ENCODE measurements at places on chromosomes 4 and X. TPM values are rescaled to one million over a fixed set of nuclear protein-coding genes. Genes with fewer than 3 reads are reported as not detected.

SUV39H1 gene
- total RNA-seq = 32.2 TPM

TMEM35A gene
- not detected for total RNA-seq

- H3K4me1 ChIP-seq = no peaks in the 10 kb centered on the region
- no peaks in the 10 kb centered on the region for H3K27me3 ChIP-seq
- no peak overlapping the region for H3K27ac ChIP-seq
- no peaks in the 10 kb centered on the region for H3K36me3 ChIP-seq
- H3K4me3 ChIP-seq = no peak overlapping the region
- no peak for DNase-seq
Observed at GRCh38 chr4:188175288-188175687, 36.0 kb downstream of the TRIML1 start.

GRCh38 chr4:1501754-1502500, 95.7 kb upstream of the NKX1-1 start:
- H3K27me3 ChIP-seq = no peaks in the 10 kb centered on the region
- H3K4me1 ChIP-seq = no peaks in the 10 kb centered on the region
- no peak overlapping the region for H3K27ac ChIP-seq
- no peak overlapping the region for H3K4me3 ChIP-seq
- no peak for DNase-seq
- no peaks in the 10 kb centered on the region for H3K36me3 ChIP-seq

CRMP1 gene
- not detected for total RNA-seq

- no peaks in the 10 kb centered on the region for H3K36me3 ChIP-seq
- peaks cover 23% of the 10 kb centered on the region for H3K27me3 ChIP-seq
- peak; percentile 89 for DNase-seq
- H3K27ac ChIP-seq = peak overlapping the region; percentile 80
- peak overlapping the region; percentile 60 for H3K4me3 ChIP-seq
Observed at GRCh38 chr4:38177035-38177546, 216.9 kb downstream of the PTTG2 start.

- peaks cover 46% of the 10 kb centered on the region for H3K27me3 ChIP-seq
- no peak overlapping the region for H3K4me3 ChIP-seq
- H3K36me3 ChIP-seq = no peaks in the 10 kb centered on the region
- H3K4me1 ChIP-seq = no peaks in the 10 kb centered on the region
Observed at GRCh38 chr4:65671372-65671771, 1.1 kb upstream of the EPHA5 start.

SPANXN4 gene
- total RNA-seq = not detected

BCORL1 gene
- 9.2 TPM for total RNA-seq

DNA sequence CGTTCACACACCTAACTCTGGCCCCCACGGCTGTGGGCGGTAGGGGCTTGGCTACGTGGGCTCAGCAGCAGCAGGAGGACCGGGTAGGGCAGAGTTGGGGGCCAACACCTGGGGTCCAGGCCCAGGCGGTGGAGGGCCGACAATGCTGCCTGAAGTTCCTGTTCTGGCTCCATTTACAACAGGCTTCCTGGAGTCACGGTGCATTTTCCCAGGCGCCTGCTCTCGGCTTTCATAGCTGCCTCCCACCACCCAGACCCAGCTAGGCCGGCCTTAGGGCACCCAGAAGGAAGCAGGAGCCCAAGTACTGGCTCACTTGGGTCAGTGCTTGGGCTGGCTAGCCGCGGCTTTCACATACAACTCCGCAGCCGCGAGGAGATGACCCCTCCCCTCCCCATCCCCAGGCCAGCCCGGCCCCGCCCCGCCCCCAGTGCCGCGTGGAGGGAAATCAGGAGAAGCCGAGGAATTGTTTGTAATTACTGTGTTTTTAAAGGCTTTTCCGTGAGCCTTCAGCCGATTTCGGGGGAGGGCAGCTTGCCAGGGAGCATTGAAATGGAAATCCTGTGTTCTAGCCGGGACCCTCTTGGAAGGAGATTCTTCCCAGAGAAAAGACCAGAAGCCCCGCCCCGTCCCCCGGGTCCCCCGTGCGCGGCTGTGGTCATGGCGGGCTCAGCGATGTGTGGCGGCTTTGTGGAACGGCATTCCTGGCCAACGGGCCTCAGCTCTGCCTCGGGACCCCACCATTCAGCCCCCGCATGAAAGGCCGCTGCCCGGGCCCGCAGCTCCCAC, 28.5 kb downstream of the PJA1 start:
- DNase-seq = no peak
- peaks cover 14% of the 10 kb centered on the region for H3K27me3 ChIP-seq
- H3K36me3 ChIP-seq = no peaks in the 10 kb centered on the region
- no peaks in the 10 kb centered on the region for H3K4me1 ChIP-seq
- H3K27ac ChIP-seq = no peak overlapping the region

DNA sequence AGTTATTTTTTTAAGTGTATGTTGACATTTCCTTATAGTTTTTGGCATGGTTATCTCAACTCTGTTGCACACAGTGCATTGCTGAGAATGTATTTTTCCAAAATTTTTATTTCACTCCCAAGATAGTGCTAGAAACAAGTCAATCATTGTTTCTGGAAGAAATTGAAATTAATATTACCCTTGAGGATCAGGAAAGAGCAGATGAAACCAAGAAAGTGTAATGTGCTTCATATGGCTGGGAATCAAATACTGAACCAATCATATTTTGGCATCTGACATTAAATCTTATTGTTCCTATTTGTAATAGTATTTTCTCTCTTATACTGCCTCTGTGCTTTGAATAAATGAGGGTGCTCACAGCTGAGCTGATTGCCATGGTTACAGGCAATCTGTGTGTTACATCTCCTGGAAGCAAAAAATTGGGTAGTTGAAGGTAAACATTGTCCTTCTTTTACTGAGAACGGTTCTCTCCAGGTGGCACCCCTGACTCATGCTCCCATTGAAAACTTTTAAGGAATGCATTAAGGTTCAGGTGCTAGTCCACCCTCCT, 358.2 kb upstream of the NR3C2 start:
- no peaks in the 10 kb centered on the region for H3K27me3 ChIP-seq
- H3K36me3 ChIP-seq = no peaks in the 10 kb centered on the region
- H3K27ac ChIP-seq = no peak overlapping the region
- H3K4me1 ChIP-seq = no peaks in the 10 kb centered on the region
- no peak overlapping the region for H3K4me3 ChIP-seq

NDNF gene
- not detected for total RNA-seq

C4orf50 gene
- 0.16 TPM for total RNA-seq

Measured in activated CD4-positive, alpha-beta T cell treated with anti-CD3 and anti-CD28 coated beads, Interleukin-2, amount 10 ng/mL, durations not matched to agents 24 days and 14 days (primary cell).